ENCODE measurements at places on chromosomes 16 and 17.

GRCh38 chr16:73998707-73999106 is 297.9 kb upstream of the PSMD7 start:
- no peak for DNase-seq

- DNase-seq: no peak
Measured at GRCh38 chr16:30656388-30656787, 1.8 kb upstream of the FBRS start.

- DNase-seq: no peak
Measured at GRCh38 chr17:74733365-74734122, 3.5 kb upstream of the RAB37 start.

DNA sequence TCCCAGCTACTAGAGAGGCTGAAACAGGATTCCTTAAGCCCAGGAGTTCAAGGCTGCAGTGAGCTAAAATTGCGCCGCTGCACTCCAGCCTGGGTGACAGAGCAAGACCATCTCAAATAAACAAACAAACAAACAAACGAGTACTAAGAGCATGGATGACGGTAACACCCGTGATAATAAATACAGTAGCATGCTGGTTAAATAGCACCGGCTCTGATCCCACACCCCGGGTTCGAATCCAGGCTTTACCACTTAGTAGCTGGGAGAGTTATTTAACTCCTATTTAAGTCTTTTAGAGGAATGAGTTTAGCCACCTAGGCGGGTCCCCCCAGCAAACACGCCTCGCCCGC is 301 bp upstream of the METTL22 start:
- no peak for DNase-seq

- DNase-seq: no peak
Measured at GRCh38 chr16:9970796-9971195, 211.4 kb downstream of the GRIN2A start.

DNA sequence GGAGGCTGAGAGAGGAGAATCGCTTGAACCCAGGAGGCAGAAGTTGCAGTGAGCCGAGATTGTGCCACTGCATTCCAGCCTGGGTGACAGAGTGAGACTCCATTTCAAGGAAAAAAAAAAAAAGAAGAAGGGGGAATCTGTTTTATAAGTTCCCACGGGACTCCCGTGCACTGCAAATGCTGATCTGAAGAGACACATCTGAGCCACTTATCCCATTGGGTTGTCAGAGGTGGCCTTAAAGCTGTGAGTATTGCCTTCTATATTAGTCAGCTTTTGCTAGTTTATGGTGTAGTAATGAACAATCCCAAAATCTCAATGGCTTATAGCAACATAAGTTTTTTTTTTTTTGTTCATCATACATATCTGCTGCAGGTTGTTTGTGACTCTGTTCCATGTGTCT is 82.8 kb downstream of the MRM1 start:
- DNase-seq: no peak

DNA sequence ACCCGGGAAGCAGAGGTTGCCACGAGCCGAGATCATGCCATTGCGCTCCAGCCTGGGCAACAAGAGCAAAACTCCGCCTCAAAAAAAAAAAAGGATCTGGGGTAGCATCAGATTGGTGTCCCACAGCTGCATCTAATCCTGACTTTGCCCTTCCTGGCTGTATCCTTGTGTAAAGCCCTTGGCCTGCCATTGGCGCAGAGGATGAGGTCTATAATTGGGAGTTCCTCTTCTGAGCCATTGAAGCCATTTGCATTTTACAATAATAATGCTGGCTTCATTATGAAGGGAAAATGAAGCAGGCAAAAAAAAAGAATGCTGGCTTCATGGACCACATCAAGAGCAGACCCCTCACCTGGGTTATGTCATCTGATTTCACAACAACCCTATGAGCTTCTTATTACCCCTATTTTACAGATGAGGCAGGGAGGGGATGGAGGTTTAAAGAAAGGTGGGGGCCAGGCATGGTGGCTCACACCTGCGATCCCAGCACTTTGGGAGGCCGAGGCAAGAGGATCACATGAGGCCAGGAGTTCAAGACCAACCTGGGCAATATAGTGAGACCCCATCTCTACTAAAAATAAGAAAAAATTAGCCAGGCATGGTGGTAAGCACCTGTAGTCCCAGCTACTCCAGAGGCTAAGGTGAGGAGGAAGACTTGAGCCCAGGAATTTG is 1.2 kb upstream of the LITAFD start:
- no peak for DNase-seq

- DNase-seq: no peak
Measured at GRCh38 chr16:59259074-59259949, 525.2 kb upstream of the GOT2 start.

- no peak for DNase-seq
Measured at GRCh38 chr16:19375561-19376158, 42.0 kb upstream of the TMC5 start.

- no peak for DNase-seq
Measured at GRCh38 chr17:64236827-64237403, 26.1 kb downstream of the TEX2 start.

DNA sequence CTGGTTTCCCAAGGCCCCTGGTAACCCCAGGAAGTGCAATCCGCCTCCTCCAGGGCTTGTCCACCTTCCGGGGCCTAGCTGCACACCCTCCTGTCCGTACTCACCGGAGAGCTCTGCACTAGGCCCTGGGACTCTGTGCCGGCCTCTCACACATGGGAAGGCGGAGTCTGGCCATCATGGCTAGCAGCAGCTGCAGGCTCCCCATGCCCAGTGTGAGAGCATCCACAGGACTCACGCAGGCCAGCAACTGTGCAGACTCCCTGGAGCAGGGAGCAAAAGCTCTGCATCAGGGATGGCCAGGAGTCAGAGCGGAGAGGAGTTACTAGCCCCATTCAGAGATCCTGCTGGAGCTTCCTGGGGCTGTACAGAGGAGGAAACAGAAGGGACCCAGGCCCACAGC is 20.2 kb downstream of the FOXN1 start:
- DNase-seq: no peak

DNA sequence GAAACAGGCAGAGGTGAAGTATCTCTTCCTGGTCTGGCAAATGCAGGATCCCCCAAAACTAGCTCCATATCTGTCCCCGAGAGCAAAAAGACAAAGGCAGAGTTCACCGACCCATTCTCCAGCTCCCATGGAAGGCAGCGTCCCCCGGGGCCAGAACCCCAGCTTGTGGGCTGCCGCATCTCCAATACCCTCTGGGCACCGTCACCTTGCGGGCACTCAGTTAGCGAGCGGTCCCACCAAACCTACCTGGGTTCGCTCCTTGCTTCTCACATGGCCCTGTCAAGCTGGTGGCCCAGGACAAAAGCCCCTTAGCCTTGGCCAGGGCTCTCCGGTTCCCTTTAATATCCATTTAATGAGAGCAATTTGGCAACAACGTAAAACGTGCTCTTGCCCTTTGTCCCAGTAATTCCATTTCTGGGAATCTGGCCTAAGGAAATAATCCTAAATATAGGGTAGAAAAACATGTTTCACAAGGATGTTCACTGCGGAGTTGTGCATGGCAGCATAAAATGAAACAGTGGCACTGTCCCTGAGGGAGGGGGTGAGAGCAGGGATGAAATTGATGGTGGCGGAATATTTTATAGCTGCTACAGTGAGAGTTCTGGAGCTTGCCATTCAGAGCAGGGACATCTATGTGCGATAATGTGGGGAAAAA is 157.1 kb downstream of the CMIP start:
- DNase-seq: no peak

GRCh38 chr16:81873206-81873605 is 94.1 kb downstream of the PLCG2 start:
- no peak for DNase-seq

DNA sequence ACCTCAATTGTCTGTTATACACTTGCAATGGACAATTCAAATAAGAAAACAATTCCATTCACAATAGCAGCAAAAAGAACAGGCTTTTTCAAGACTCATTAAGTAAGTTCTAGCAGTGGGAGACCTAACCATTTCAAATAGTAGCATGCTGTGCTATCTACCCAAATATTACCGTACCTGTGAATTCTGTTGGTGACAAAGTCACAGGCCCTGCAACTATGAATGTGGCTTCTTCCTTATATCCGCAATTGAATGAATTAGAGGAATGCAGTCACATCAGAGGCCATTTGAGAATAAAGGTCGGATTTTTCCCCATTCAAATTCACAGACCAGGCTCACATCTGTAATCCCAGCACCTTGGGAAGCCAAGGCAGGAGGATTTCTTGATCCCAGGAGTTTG is 800 bp upstream of the NME4 start:
- no peak for DNase-seq

- DNase-seq: no peak
Measured at GRCh38 chr17:69213059-69213813, 15.4 kb downstream of the ABCA10 start.

DNA sequence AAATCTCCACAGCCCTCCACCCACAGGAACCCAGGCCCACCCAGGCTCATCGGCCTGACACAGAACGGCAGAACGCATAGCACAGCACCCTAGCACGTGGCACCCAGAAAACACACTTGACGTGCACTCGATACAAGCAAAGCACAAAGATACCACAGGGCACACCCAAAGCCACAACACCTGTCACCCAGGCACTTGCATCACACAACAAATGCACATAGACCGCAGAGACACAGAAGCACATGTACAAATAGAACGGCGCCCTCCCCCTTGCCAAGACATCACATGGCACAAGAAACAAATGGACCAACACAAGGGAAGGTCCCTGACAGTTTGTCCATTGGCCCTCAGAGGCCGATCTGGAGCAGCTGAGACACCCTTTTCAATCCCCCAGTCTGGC is 147.7 kb upstream of the WSCD1 start:
- DNase-seq: no peak

DNA sequence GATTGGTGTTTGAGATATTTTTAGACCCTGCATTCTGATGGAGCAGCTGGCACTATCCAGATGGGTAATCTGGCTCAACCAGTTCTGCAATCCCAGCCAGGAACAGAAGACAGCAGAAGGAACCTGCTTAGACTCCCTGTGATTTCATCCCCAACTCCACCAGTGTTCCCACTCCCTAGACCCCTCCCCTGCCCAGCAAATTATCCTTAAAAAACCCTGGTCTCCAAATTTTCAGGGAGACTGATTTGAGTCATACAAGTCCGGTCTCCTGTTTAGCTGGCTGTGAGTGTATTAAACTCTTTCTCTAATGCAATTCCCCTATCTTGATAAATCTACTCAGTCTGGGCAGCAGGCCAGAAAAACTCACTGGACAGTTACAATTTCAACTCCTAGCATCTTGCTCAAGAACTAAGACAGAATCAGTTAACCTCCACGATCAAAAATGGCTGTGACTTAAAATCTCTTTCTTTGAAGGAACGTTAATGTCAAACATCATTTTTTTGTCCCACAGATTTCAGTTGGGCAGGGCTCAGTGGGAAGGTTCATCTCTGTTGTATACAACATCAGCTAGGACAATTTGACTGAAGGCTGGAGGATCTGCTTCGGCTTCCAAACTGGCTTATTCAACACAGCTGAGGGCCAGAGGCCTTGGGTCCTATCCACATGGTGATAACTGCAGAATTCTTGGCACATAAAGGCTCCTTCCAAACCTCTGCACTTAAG is 4.9 kb upstream of the RBL2 start:
- no peak for DNase-seq

DNA sequence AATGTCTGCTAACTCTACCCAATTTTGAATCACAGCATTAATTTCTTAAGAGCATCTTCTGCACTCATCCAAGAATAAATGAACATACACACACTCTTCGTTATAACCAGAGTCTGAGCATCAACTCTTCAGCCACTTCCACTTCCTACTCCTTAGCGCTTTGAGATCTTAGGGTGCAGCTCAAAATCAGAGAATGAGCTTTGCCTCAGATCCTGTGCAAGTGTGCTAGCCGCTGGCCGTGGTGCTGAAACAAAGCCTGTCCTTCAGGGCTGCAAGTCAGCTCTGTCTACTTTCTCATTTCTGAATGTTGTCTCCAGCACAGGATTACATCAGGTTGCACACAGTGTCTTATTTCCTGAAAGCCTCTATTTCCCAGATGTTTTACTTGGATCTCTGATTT is 165.4 kb downstream of the AIPL1 start:
- DNase-seq: no peak

- no peak for DNase-seq
Measured at GRCh38 chr16:83409347-83409746, 398.4 kb upstream of the HSBP1 start.

DNA sequence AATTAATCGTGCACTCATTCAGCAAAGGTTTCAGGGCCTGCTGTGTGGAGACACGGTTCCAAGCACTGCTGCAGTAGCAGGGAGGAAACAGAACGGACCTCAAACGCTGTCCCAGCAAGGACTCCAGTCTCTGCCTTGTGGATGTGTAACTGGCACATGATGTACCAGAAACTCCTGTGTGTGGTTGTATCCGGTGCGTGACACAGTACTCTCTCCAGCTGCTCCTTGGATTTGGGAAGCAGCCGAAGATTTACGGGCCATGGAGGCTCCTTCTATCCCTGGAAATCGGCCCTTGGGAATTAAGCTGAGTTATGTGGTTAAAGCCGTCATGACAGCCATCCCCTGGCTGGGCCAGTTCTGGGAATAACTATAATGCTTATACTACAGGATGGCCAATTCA is 8.5 kb upstream of the ANKRD11 start:
- DNase-seq: no peak
